ENCODE measurements at places on chromosomes 3 and 15.

DNA sequence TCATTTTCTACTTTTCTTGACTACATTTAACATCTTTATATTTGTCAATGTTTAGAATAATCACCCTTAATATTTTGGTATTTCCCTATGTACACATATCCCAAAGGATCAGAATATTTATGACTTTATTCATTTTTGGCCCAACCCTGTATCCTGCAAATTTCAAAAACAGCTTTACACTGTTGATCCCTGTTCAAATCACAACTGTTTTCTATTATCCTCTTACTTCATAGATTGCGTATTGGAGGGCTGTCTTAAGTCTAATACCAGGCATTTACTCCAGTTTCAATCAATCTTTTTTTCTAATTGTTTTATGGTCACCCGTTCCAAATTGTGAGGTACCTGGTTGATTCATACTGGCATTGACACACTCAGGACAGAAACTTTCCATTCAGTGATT lies 107.9 kb downstream of the RPL22L1 start:
- DNase-seq = no peak

DNA sequence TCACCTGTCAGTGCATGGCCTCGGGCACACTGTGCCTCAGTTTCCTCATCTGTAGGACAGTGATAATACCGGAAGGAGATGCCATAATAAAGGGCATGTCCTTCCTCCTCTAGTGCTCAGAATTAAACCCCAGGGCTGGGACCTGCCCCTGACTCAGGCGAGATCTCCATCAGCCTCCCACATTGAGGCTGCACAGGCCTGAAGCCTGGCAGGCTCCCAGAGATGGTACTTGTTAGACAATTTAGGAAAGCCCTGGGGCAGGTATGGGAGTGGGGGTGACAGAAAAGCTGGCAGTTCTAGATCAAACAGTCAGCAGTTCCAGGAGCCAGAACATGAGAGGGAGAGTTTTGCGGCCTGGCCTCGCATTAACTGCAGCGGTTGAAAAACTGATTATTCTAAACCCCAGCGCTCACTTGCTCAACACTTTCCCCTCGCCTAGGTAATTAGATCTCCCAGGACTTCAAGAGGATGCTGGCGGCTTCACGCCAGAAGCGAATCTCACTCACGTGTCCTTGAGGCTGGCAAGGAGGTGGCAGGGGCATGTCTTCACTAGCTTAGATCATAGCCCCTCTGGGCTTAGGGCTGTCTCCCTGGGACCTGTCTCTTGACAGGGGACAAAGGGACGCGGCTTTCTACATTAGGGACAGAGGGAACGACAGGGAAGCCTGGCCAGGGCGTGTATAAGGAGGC lies 73.1 kb downstream of the ATP2B2 start:
- no peak for DNase-seq

- DNase-seq = no peak
Measured at GRCh38 chr3:76044601-76045600, 259.6 kb upstream of the ZNF717 start.

DNA sequence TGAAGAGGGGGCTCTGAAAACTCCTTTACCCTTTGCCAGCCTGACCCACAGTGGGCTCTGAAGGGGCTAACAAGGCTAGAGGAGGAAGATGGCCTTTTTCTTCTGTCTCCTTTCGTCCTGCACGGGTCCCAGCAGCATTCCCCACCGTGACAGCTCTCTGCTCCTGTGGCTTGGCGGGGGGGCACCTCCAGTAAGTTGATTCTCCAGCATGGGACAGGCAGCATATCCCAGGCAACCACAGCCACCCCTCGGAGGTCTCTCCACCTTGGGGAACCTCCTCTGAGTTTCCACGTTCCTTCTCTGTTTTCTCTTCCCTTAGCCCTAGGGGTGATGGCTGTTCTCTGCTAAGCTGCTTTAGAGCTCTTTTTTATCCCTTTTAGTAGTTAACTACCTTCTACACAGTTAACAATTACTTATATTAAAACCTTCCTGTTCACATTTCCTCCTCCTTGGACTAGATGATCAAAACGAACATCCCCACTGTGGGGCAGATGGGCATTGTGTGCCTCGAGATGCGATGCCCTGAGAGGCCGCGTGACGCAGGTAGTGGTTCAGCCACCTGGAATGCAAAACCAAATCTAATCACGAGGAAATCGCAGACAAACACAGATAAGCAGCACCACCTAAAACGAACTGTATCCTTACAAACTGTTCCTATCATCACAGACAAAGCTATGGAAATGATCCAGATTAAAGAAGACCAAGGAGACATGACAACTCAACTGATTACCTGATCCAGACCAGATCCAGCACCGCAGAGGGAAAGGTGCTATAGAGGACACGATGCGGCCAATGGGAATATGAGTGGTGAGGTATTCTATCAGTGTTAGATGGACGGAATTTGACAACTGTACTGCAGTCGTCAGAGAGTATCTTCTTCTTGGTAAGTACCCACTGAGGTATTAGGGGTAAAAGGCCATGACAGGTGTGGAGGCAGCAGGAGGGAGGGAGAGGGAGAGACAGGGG lies 27.7 kb downstream of the TSPAN3 start:
- no peak for DNase-seq

DNA sequence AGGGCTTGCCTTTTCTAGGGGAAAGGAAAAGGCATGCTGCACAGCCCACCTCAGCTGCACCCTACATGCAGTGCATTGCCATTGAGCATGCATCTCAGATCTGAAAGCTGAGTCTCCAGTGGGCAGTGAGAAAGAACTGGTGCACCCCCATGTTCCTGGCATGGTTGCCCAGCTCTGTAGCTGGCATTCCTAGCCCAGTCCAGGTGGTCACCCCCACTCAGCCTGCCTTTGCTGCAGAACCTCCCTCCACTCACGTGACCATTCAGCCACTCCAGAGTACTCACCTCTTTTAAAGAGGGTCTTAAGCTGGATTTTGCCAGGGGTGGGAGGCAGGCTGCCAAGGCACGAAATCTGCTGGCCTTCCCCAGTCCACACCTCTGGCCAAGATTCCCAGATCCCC lies 208.6 kb upstream of the TOPAZ1 start:
- DNase-seq = no peak

All from CD4-positive, alpha-beta T cell treated with Interleukin-4 for 1 hour (primary cell).